ENCODE measurements at places on chromosomes 16 and 17.

DNA sequence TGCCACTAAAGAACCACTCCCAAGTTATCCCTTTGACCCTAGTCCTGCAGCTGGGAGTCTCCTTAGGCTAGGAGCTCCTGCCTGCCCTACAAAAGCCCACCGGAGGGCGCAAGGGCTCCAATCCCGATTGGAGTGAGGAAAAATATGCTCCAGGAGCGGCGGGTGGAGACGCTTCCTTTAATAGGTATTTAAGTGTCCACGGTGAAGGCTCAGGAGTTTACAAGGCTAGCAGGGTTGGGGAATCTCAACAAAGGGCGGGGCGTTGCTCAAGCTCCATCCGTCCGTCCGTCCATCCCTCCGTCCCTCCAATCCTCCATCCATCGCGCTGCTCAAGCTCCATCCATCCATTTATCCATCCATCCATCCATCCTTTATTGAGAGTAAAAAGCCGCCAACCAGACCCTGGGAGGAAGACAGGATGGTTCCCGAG is 556 bp upstream of the SPNS1 start:
- peak; percentile 81 for DNase-seq

DNA sequence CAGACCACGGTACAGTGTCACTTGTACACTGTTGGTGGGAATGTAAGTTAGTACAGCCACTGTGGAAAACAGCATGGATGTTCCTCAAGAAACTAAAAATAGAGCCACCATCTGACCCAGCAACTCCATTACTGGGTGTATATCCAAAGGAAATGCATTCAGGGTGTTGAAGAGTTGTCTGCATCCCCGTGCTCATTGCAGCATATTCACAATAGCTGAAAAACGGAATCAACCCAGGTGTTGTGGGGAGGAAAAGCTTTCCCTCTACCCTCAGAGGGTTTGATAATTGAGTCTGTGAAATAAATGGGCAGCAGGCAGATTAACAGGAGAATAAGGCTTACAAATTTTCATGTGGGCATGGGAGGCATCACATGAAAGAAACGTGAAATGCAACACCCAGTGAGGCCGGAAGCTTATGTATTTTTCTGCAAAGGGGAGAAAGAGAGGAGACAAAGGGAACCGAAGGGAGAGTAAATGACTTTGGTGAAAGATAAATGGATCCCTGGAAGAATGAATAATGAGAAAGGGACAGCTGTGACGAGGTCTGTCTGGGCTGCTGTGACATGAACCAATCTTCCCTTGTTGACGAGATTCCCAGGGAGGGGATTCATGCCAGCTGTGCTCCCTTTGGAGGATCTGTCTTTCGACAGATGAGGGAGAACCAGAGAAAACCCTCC is 106.2 kb downstream of the KCNJ12 start:
- no peak for DNase-seq

GRCh38 chr16:86033016-86033474 is 134.1 kb downstream of the IRF8 start:
- DNase-seq = no peak

DNA sequence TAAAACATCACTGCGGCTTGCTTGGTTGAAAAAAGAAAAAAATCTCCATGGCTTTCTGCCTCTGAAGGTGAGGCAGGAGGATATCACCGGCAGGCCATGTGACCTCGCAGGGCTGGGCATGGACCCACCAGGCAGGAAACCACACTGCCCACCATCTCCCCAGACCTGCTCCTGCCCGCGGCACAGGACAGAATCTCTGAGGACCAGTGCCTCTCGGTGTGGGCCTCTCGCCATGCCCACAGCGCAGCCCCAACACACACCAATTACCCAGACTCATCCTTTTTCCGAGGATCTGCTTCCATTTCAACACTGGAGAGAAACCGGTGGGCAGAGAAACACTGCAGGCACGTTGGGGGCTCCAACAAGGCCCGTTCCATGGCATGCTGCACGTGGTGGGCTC is 16.2 kb downstream of the DNASE1 start:
- no peak for DNase-seq

DNA sequence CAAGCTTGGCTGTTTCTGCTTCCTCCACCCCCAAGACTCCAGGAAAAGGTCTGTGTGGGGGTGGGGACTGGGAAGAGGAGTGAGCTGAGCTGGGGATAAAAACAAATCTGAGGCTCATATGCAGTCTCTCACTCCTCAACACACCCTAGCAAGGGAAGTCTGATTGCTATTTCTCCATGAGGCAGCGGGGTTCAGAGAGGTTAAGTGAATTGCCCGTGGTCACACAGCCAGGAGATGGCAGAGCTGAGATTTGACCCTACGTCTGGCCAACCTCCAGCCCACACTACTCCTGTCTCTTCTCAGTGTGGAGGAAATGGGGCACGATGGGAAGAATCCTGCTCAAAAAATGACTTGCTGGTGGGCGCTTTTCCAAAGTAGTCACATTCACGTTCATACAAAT is 4.8 kb upstream of the ABCC3 start:
- DNase-seq = no peak

DNA sequence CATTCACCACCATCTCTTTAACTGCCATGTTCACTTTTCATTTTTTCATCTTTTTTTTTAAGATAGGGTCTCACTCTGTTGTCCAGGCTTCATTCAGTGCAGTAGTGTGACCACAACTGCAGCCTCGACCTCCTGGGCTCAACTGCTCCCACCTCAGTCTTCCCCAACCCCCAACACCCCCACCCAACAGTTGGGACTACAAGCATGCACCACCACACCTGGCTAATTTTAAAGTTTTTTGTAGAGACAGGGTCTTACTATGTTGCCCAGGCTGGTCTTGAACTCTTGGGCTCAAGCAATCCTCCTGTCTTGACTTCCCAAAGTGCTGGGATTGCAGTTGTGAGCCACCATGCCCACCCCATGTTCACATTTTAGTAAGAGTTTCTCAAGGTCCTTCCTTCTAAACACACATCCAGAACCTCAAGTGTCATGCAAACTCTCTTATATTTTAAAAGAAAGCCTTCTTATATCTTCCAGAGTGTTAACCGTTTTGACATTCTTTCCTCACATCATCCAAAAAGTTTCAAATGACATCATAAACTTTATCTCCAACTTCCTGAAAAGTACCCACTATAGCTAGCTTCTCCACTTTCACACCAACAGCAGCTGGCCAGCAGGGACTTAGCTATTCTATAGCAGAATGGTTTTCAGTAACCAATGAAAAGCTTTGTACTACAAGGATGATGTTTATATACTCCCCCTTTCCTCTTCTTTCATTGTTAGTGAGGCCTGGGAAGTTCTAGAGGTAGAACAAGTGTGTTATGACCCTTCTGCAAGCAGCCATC is 49.3 kb downstream of the TRAF4 start:
- no peak for DNase-seq

GRCh38 chr17:79045842-79046196 is 21.9 kb downstream of the C1QTNF1 start:
- DNase-seq = peak; percentile 89

GRCh38 chr17:76092526-76093413 is 10.8 kb downstream of the EXOC7 start:
- DNase-seq = no peak

- no peak for DNase-seq
Observed at GRCh38 chr17:1552932-1553331, 9.7 kb downstream of the PITPNA start.

- no peak for DNase-seq
Observed at GRCh38 chr17:80519091-80519781, 25.4 kb upstream of the RPTOR start.

GRCh38 chr17:56919717-56920116 is 5.9 kb upstream of the TRIM25 start:
- no peak for DNase-seq

DNA sequence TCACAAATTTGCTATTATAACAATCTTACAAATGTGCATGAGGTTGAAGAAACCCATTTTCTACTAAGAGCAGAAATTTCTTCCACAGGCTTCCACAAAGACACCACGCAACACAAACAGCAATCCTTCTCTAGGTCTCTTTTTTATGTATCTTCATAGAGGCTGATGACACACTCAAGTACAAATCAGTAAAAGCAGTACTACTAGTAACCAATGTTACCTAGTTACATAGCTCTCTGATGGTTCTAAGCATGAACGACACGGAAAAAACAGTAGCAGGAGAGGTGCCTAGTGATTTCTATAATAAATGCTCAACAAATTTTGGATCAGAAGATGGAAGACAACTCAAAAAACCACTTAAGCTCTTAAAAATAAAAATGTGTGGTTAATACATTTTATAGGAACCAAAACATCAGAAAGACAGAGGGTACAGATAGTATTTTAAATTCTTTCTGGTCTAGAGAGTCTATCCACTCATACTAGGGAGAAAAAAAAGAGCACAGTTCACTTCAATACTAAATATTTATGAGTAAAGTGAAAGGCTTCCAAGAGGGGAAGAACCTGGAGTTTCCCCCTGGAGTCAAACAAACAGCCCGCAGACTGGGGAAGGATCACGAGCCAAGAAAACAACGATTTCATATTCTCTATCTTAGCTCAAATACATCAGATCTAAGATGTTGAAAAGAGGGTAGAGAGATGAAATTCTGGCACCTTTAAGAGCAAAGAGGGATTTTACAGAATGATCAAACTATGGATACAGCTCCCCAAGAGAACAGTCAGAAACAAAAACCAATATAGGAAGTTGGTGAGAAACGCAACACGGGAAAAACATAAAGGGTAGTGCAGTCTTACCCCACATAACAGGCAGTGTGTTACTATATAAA is 40.2 kb downstream of the SMG6 start:
- DNase-seq = no peak

DNA sequence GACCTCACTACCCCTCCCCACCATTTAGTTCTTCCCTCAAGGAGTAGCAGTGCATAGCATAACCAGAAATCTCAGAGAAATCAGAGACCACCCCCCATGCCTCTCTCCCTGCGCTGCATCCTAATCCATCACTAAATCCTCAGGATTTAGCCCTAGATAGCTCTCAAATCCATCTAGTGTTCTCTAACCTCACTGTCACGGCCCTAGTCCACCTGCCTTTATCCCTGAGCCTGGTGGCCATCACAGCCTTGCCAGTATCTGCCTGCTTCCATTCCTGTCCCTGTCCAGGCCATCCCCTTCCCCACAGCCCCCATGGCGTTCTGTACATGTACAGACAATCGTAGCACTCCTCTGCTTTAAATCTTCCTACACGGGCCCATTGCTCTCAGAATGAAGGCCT is 19.1 kb downstream of the CBLN1 start:
- DNase-seq = no peak

DNA sequence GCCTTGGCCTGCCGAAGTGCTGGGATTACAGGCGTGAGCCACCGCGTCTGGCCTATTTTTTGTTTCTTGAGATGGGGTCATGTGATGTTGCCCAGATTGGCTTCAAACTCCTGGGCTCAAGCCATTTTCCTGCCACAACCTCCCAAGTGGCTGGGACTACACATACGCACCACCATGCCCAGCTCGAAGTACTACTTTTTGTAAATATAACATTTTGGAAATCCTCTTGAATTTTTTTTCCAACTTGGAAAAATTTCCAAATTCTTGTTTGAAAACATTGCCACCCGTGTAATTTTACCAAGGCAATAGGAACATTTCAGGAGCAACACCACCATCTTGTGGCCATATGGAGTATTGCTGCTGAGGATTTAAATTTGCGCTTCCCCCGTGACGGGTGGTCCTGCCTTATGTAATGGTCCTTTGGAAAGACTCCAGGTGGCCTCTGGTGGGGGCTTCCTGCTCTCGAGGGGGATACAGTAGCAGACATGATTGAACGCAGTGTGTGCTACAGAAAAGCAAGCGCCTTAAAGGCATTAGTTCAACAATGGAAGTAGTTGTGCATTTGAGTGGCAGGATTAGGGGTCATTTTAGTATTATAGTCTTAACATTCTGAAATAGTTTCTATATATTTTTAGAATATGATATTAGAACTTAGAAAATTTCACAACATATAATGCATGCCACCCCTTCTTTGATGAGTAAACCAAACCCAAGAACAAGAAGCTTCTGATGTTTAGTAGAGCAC is 8.0 kb downstream of the FLYWCH1 start:
- DNase-seq = peak; percentile 79

- peak; percentile 62 for DNase-seq
Observed at GRCh38 chr17:27980043-27980442, 62.4 kb upstream of the NLK start.

DNA sequence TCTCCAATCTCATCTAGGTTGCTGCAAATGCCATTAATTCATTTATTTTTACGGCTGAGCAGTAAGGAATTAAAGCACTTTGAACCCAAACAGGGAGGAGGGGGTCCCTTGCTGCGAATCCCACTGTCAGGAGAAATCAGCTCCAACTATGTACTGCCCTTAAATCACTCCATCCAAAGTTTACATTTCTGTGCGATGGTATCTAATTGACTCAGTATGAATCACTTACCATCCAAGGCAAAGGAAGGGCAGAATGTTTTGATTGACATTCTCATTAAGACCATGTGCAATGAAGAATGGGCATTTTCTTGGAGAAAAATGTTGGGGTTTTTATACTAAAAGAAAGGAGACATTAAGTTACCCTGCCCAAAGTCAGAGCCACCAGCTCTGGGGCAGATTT is 47.7 kb upstream of the XYLT1 start:
- DNase-seq = peak; percentile 26

DNA sequence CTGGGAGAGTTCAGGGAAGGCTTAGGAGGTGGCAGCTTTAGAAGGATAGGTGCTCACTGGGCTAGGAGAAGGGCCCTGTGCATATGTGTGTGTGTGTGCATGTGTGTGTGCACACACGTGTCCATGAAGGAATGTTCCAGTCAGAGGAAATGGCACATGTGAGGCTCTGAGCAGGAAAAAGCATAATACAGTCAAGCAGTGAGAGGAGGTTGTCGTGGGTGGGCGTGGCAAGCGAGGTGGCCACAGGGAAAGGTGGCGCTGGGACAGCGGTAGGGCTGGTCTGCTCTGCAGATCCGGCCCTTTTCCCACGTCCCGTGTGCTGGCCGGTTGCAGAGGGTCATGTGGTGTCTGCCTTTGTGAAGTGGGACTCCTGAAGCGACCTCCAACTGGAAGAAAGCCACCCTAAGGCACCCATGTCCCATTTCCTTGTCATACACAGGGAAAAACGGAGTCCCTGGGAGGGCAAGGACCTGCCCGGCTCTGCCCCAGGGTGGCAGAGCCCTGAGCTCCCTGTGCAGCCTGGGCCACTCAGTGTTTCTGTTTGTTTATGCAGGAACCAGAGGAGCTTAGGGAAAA is 40.1 kb downstream of the NT5M start:
- DNase-seq = no peak
